Bronchial epithelial cell (primary cell): ENCODE measurements at places on chromosomes 4 and X. TPM values are rescaled to one million over a fixed set of nuclear protein-coding genes. Genes with fewer than 3 reads are reported as not detected.

The DUX4 gene
- total RNA-seq, result not detected in 2 replicates

The PCYT1B gene
- under 0.01 and 0.13 TPM in 2 replicates for total RNA-seq

The UGT2B15 gene
- under 0.01 TPM in 1 of 2 replicates, not detected in the other for total RNA-seq

The TMPRSS11D gene
- total RNA-seq, result 8.7 and 15.1 TPM in 2 replicates

The THAP9 gene
- 2.9 TPM in 2 replicates for total RNA-seq

The SRPX gene
- 2.4 and 3.7 TPM in 2 replicates for total RNA-seq

The HTN3 gene
- not detected in 2 replicates for total RNA-seq

The F8A2 gene
- 0.79 TPM in 1 of 2 replicates, not detected in the other for total RNA-seq

The SMIM10 gene
- total RNA-seq, result not detected in 2 replicates
